NCI-H1092 (cell line): ENCODE measurements at places on chromosomes 2 and 18.

DNA sequence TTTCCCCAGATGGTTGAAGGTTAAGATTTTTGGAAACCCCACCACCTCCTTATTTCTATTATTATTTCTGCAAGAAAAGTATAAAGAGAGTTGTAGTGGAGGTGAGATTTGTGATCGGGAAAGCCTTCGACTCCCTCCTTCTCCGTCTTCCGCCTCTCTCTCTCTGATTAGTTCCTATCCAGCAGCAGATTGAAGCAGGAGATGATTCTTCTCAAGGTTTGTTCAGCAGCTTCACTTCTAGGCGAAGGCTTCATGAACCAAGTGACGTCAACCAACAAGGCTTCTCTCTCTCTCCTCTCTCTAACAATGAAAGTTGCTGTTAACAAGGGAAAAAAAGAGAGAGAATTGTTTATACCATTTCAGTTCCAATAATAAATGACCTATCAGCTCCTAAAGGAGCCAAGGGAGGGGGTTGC, at the start of gene BAZ2B:
Gene BAZ2B, minus strand, starts transcription at position 263 of the 416 bp plus-strand sequence. CDS start 137,829 bp downstream, outside the sequence.
- DNase-seq: peak; percentile 30

DNA sequence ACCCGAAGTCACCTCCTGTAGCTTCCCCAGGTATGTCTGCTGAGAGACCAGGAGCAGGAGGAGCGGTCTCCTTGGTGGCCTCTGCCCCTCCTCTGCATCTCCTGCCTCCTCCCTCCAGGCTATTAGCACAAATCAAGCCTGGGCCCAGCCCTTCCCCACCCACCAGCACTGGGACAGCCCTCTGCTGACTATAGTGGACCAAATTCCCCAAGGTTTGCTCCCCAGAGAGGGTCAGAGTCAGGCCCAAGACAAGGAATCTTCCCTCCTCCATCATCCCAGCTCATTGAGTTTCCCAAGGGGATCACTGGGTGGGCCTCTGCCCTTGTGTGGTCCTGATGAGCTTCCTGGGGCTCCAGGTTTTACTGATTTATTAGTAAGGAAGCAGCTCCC, 62.1 kb downstream of the EMILIN2 start:
- no peak for DNase-seq

- no peak for DNase-seq
These were observed 10.8 kb downstream of the PAX3 start for GRCh38 chr2:222287862-222288479.

GRCh38 chr2:239055756-239056493, 208.0 kb downstream of the TWIST2 start:
- no peak for DNase-seq

DNA sequence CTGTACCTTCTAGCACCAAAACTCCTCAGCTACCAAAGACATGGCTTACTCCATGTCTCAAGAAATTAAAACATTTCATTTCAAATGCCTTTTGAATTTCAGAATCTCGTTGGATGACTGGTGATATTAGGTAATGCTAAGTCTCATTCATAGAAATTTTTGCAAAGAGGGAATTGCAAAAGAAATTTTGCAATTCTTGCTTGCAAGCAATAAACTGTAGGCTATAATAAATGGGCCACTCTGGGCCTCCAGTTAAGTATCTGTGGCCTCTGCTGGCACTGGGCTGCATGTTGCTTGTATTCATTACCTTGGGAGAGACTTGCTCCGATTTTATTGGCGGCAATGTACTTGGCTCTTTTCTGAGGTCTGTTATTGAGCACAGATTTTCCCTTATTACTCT, 2.8 kb upstream of the LCLAT1 start:
- DNase-seq: no peak

- no peak for DNase-seq
These were observed 209.5 kb upstream of the SMAD7 start for GRCh38 chr18:49160079-49160930.

DNA sequence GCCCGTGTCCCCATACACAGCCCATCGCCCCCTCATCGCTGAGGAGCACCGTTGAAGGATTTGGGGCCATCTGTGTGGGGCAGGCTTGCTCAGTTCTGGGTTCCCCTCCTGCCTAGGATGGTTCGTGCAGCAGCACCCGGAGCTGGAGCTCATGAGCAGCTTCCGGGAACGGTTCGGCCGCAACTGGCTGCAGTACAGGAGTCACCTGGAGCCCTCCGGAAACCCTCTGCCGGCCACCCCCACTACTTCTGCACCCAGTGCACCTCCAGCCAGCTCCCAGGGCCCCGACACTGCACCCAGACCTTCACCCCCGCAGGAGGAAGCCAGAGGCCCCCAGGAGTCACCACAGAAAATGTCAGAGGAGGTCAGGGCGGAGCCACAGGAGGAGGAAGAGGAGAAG, 10.3 kb downstream of the STK11IP start:
- DNase-seq: no peak

DNA sequence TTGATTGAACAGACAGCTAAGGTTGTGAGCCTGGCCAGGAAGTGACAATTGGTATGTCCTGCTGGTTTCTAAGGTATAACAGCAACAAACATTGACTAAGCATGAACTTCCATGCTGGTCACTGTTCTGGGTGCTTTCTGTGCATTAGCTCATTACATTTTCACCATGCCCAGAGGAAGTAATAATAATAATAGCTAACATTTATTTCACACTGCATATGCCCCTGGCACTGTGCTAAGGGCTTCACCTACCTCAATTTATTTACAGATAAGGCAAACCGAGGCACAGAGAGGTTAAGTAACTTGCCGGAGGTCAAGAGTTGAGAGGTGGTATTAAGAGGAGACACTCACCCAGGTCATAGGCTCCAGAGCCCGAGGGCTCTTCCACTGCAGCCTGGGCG, 113.6 kb downstream of the PDCL3 start:
- DNase-seq: no peak

- no peak for DNase-seq
These were observed 93.6 kb downstream of the XRCC5 start for GRCh38 chr2:216202626-216203250.

DNA sequence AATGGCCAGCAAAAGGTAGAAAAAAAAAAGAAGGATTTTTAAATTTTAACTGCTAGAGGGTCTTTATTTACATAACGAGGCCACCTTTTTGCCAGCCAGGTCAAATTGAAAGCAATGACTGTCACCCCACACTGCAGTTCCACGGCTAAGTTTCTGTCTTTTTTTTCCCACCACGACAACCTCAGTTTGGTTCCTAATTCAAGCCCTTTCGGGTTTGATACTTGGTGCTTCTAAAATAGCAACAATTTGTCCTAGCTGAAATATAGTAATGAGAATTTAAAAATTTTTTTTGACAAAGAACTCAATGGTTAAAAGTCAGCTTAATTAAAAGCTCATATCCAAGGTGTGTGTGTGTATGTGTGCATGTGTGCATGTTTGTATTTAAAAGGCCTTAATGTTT, 16.4 kb upstream of the NMS start:
- DNase-seq: no peak

- DNase-seq: no peak
These were observed 81.1 kb upstream of the SLC39A10 start for GRCh38 chr2:195575879-195576401.

DNA sequence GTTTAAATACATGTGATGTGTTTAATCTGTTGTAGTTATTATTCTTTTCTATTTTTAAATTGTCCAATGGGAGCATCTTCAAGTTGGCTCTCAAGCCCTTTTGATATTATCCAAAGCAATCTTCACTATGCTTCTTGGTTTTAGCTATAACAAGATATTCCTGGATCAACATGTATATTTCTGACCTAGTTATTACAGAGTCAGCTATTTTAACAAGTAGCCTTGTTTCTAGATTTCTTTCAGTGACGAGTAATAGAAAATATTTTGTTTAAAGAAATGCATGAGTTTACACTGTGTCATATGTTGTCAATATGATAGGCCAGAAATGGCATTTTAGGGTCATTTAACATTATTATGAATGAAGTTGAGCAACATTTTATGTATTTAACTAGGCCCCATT, 421.8 kb upstream of the MAP2 start:
- no peak for DNase-seq

- no peak for DNase-seq
These were observed 622 bp upstream of the KCMF1 start for GRCh38 chr2:84970210-84970867.

DNA sequence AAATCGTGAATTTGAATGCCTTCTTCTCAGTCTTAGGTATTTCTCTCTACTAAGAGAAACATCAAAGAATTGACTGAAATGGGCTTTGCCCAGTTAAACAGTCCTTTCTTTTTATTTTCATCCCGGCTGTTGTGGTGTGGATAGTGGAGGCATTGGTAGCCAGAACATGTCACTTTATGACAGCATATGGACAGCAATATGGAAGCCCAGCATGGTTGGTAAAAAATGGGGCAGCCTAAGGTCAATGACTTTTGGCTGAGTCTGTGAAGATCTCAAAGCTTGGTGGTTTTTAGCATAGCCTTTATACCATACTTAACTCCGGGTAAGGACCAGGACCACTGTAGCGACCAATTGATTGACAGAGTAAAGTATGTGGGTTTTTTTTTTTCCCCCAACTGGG, 3.2 kb downstream of the CERS6 start:
- no peak for DNase-seq

- DNase-seq: no peak
These were observed 22.2 kb downstream of the SPAG16 start for GRCh38 chr2:213306316-213306942.

DNA sequence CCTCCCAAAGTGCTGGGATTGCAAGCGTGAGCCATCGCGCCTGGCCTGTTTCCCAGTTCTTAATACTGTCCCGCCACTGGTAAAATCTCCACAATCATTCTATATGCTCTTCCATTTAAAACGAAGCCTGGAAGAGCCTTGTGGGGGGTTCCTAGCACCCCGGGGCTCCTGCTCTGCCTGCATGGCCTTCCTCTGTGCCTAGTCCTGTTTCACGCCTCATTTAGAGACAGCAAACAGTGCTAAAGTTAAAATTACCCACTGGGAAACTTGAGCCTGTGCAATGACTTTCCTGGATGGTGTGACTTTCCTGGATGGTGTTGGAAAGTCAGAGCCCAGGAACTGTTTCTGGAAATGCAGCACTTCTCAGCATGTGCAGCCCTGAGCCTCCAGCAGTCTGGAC, 55.0 kb downstream of the INPP5D start:
- DNase-seq: no peak

- no peak for DNase-seq
These were observed 284.5 kb upstream of the MMADHC start for GRCh38 chr2:149872041-149872440.

GRCh38 chr2:144162652-144163051, 357.3 kb downstream of the ZEB2 start:
- DNase-seq: no peak

- DNase-seq: no peak
These were observed 53.0 kb upstream of the GALNT3 start for GRCh38 chr2:165847001-165847400.
